ENCODE measurements at places on chromosomes 1 and 21. TPM values are rescaled to one million over a fixed set of nuclear protein-coding genes. Genes with fewer than 3 reads are reported as not detected.

- no peak for DNase-seq
These were observed 142.6 kb downstream of the AJAP1 start for GRCh38 chr1:4797016-4797410.

DNA sequence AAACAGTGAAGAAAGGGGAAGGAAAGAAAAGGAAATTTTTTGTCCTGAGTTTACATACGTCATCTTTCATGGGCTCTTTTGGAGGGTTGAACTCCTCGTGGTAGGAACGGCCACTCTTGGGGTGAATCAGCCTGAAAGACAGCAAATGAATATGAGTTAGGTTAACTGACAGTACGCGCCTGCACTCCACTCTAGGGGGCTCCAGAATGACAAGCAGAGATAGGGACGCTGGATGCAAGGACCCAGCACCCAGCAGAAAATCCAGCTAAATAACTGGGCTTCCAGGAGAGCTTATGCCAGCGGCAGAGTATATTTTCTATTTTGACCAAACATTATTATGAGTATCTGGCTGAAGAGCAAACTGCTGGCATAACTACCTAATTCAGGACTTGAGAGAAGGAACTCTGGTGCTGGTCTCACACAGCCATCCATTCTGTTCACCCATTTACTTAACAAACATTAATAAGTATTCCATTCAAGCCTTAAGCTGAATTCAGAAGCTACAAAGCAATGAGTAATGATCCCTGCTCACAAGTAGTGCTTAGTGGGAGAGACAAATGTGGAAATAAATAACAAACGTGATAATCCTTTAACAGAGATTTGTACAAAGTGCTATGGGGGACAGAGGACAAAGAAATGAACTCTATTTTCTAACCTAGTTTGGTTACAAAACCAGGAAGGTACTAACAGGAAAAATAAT is 22.1 kb downstream of the AK2 start:
- DNase-seq, result peak; percentile 91

DNA sequence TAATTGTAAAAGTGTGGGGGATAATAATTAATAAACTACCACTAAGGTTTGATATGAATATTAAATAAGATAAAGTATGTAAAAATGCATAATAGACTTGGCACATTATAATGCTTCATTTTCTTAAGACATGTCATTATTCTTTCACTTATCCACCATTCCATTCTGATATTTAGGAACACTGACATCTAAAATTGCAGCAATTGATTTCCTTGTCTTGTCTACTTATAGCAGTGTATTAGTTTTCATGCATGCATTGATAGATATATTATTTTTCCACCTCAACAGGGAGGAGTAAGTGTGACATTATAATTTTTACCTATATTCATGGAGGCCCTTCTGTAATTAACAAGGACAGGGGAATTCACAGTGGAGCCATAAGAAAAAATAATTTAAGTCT is 41.6 kb upstream of the RGS4 start:
- no peak for DNase-seq

DNA sequence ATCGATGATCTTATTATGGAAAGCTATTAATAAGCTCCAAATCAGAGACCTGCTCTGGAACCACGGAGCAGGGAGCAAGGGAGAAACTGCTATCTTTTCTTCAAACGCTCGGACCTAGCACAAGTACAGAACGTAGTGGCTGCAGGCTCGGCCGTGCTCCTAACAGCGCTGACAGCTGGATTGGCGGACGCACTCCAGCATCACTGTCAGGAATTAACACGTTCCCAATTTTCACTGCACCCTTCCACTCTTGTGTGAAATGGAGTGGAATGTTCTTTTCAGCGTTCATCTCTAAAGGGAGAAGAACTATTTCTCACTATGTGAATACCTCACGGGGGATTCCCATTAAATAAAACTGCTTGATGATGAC is 106.9 kb downstream of the ZNF281 start:
- DNase-seq, result no peak

- DNase-seq, result peak; percentile 57
These were observed 33.9 kb upstream of the CSF1 start for GRCh38 chr1:109876617-109877316.

DNA sequence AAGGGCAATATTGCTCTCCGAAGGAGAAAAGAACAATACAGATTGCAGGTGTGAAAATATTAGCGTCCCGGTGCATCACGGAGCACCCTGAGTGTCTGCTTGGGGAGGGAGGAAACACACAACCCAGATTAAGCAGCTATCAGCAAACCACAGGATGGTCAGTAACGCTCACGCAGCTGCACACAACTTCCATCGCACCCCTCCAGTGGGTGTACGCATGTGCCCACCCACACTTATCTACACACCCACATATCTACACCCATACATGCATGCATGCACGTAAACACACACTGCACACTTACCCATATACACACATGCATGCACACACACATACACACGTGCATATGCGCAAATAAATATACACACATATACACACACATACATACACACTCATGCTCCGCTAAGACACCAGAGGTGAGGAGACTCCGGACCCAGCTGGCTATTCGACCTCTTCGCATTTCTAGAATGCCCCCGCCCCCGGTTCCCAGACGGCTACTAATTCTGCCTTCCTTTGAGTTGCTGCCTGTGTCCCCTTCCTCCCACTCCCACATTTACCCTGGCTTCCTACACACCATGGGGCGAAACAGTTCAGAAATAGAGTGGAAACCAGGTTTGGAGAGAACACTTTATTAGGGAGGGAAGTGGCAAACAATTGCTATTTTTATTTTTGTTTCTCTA is 26.2 kb downstream of the ITPKB start:
- no peak for DNase-seq

DNA sequence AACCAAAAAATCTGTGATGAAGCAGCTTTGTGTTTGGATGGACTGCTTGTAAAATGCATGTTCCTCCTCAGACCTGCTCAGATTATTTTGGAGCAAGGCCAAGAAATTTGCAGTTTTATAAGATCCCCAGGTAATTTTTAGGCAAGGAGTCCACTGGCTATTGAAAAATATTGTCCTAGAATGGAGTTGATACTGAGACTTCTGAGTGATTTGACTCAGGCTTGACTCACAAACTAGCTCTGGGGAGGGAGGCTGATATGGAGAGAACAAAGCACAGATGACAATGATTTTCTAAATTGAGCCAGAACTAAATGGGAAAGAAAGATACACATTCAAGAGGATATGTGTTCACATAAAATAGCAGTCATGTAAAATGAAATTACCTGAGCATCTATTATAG is 36.7 kb downstream of the AGL start:
- DNase-seq, result no peak

- peak; percentile 90 for DNase-seq
These were observed 8.9 kb downstream of the MAP1LC3C start for GRCh38 chr1:241990040-241990439.

- no peak for DNase-seq
These were observed at the start of gene DISP3 for GRCh38 chr1:11478571-11479374. TSS of gene DISP3 (plus strand) at chr1:11479155. CDS start at chr1:11500993, 21,838 bp downstream.

DNA sequence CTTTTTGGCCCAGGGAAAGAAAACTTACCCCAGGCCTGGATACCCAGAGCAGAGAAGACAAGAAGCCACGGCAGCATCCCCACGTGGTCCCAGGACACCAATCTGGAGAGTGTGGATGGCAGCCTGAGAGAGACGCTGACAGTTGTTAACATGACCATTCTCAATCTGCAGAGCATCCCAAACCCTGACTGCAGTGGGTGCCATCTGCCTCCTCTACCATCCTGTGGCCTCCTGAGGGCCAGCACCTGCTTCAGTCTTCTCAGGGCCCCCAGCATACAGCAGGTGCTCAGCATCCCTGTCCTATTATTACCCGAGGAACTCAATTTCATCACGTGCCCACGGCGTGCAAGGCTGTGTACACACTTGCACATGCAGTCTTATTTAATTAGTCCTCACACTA is 785 bp downstream of the PGLYRP4 start:
- no peak for DNase-seq

DNA sequence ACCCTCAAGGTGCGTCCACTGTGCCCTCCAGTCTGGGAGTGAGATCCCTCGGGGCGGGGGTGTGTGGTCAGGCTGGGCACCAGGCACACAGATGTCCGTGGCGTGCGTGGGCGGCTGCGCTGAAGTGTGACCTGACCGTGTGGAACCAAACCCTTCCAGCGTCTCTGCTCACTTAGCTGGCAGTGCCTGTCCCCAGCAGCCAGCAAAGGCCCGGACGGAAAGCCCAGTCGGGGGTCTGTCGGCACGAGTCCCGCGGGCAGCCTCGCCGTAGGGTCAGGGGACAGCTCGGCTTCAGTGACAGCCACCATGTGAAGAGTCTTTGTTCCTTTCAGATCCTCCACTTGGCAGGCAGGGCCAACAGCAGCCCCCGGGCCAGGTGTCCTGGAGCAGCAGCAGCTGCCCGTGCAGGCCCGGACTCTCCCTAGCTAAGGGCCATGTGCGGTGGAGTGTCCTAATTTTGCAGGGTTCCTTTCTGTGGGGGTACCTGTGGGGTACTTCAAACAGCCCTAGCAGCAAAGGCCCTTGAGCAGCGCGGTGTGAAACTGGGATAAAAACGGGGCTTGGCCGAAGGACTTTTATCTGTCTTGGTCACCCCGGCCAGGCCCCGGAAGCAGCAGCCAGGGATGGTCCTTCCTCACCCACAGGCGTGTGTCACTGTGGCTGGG is 11.6 kb downstream of the TTLL10 start:
- DNase-seq, result no peak

Gene LCE3E
- not detected for total RNA-seq

Gene SYT6
- not detected for total RNA-seq

Gene DNAJC8
- total RNA-seq, result 71.1 TPM

Gene TCP10L
- total RNA-seq, result 0.55 TPM

Gene TPM3
- 654 TPM for total RNA-seq

Gene AIRE
- not detected for total RNA-seq
